Bladder microvascular endothelial cell (primary cell): ENCODE measurements at places on chromosomes 13 and 19. TPM values are rescaled to one million over a fixed set of nuclear protein-coding genes. Genes with fewer than 3 reads are reported as not detected.

Gene CEACAM3
- total RNA-seq: not detected in 2 replicates

Gene SLC1A6
- total RNA-seq: not detected in 2 replicates

Gene MPHOSPH8
- total RNA-seq: 9.2 and 18.6 TPM in 2 replicates

Gene OR7A5
- not detected in 2 replicates for total RNA-seq

Gene SMIM44
- not detected in 2 replicates for total RNA-seq

Gene ZNF681
- total RNA-seq: 0.81 and 2.5 TPM in 2 replicates

Gene TGFB1
- total RNA-seq: 11.0 and 55.1 TPM in 2 replicates

Gene UPF1
- 42.3 and 120 TPM in 2 replicates for total RNA-seq

Gene OR7D4
- not detected in 2 replicates for total RNA-seq

Gene CILP2
- total RNA-seq: under 0.01 TPM in 1 of 2 replicates, not detected in the other

Gene GJB2
- total RNA-seq: not detected in 2 replicates

Gene ANKLE1
- total RNA-seq: 0.49 and 0.76 TPM in 2 replicates

Gene C1QTNF9B
- total RNA-seq: under 0.01 TPM in 1 of 2 replicates, not detected in the other

Gene LIPE
- 8.7 and 9.4 TPM in 2 replicates for total RNA-seq

Gene SLITRK6
- not detected in 2 replicates for total RNA-seq

Gene PTH2
- total RNA-seq: not detected in 2 replicates

Gene SHISA2
- 0.32 and 3.5 TPM in 2 replicates for total RNA-seq

Gene CCNA1
- total RNA-seq: 1.6 and 9.0 TPM in 2 replicates

Gene TMC4
- under 0.01 and 0.19 TPM in 2 replicates for total RNA-seq

Gene ZSCAN4
- not detected in 2 replicates for total RNA-seq

Gene HIPK4
- 0.06 TPM in 1 of 2 replicates, not detected in the other for total RNA-seq

Gene TBXA2R
- total RNA-seq: 1.1 and 2.1 TPM in 2 replicates

Gene SIAH3
- not detected in 2 replicates for total RNA-seq

Gene IL4I1
- 4.0 and 7.0 TPM in 2 replicates for total RNA-seq

Gene TLE2
- total RNA-seq: 13.4 and 32.9 TPM in 2 replicates

Gene ZNF682
- total RNA-seq: 1.1 and 3.8 TPM in 2 replicates

Gene IL12RB1
- 0.31 and 0.49 TPM in 2 replicates for total RNA-seq

Gene ERCC5
- 27.8 and 40.3 TPM in 2 replicates for total RNA-seq

Gene ZNF726
- 2.9 and 5.7 TPM in 2 replicates for total RNA-seq

Gene RYR1
- not detected in 2 replicates for total RNA-seq

Gene IZUMO2
- total RNA-seq: not detected in 2 replicates

Gene LILRB5
- total RNA-seq: not detected in 2 replicates

Gene TTC9B
- not detected in 2 replicates for total RNA-seq
